ENCODE measurements at places on chromosomes 6 and 20.

DNA sequence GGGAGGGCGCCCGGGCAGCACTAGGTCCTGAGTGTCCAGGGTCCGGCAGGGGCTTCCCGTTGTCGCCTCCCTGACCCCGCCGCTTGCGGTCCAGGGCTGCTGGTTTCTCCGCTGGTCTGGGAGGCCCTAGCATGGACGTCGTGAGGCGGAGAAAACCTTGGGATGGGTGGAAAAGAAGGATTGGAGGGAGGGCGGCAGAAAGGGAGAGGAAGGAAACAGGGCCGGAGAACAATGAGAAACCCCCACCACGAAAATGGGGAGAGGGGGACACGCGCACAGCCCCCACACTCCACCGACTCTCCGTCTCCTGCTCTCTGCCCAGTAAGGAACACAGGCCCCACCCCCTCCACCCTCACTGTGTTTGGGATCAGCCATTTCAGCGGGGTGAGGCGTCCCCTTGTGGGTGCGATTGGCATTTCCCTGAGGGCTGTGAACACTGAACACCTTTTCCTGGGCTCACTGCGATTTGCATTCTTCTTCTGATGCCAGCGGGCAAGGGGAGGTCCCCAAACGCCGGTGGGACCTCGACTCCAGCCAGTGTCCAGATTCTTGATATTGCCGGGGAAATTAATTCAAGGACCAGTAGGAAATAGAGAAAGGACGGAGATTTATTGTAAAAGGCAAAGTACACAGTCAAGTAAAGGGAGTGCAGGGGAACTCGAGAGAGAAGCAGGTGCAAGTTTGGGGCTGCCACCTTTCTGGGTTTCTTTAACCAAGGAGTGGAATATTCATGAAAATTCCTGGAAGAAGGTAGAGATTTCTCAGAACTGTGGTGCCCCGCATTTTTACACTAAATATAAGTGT lies 3.3 kb upstream of the RAET1G start:
- no peak for DNase-seq

- DNase-seq = no peak
Measured at GRCh38 chr6:118468682-118469465, 79.2 kb upstream of the PLN start.

DNA sequence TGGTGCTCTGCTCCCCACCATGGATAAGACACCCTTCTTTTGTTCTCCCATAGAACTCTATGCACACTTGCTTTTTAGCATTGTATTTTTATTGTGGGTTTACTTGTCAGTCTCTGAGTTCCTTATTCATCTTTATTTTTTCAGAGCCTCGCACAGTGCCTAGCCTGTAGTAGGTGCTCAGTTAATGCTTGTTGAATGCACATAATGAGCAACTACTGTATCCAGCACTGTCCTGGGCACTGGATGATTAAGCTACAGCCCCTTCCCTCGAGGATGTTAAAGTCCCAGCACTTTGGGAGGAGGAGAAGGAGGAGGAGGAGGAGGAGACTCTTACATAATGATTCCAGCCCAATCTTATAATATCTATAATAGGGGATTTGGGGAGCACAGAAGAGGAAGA lies 16.8 kb downstream of the MMP24 start:
- DNase-seq = no peak

DNA sequence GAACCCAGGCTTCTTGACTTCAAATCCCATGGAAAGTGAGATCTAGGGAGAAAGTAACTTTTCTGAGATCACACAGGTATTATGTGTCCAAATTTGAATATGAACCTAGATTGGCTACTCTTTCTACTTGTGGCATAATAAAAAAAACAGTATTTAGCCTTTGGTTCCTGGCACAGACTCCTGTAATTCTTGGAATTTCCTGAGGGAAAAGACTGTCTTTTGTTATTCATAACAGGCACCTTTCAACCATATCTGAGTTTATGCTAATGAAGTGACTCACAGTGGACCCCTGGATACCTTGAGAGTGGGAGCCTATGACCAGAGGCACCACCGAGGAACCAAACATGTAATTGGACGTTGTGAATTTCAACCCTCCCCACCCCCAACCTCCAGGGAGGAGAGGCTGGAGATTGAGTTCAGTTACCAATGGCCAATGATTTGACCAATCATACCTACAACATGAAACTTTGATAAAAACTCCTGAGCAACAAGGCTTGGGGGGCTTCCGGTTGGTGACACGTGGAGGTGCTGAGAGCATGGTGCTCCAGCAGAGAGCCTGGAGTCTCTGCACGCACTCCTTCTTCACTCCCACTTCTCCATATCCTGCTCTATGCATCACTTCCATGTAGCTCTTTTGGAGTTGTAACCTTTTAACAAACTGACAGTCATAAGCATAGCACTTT lies 48.8 kb downstream of the LAMA4 start:
- DNase-seq = no peak

GRCh38 chr6:17972074-17972952 lies 15.1 kb downstream of the KIF13A start:
- no peak for DNase-seq

DNA sequence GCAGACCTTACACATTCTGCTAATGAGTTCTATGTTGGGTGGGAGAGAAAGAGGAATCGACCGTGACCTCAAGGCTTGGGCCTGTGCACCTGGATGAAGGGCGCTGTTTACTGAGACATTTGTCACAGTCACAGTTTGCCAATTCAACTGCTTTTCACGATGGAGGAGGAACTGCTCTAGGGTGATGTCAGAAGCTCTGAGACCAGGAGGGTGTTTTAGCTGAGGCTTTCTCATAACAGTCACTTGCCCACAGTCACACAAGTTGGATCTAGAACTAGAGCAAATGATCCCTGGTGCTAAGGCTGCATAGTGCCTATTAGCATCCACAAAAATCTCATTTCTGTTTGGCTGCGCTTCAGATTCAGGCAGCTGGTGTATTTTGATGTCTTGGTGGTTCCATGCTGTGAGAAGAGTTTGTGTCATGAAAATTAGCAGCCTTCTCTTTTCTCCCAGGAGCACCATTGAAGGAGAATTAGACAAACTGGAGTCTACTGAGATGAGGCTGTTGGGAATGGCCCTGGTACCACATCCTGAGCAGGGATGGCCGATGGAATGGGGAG lies 83.3 kb upstream of the TGM3 start:
- no peak for DNase-seq

DNA sequence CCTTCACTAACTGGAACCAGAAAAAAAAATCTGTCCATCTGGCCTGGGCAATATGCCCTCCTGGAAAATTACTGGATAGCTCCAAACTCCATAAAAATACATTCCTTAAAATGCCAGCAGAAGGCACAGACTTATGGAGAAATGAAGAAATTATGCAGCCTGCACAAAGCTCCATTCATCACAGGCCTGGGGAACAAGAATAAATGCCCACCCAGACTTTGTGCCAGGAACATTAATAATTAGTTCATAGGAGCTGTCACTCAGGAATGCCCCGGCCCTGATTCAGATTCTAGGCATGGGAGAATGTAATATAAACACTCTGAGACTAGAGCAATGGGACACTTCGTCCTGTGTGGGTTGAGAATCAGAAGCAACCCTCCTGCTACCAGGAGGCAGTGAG lies 199.3 kb downstream of the OTOR start:
- DNase-seq = no peak

Measured in GM20000 (cell line).